HL-60 (cell line): ENCODE measurements at places on chromosomes 6 and 20.

- no peak for DNase-seq
Observed at GRCh38 chr20:49297605-49298530, 20.0 kb upstream of the ZNFX1 start.

DNA sequence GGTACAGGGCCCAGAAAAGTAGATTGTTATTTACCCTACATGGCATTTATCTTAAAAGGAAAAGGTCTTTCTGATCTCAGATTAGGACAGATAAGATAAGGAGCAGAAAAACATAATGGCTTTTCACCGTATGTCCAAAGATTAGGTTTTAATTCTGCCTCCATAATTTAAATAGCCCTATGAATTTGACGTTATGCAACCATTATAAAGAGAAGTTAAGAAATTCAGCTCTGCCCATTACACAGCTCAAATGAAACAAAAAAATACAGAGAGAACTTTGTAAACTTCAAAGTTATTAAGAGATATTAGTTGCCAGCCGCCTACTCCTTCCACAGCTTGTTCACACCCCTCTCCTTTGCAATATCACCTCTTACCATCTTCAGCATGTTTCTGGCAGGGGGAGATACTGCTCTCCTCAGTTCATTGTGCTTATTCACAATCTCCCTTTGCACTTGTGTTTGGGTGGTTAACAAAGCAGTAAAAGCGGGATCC, 8.1 kb downstream of the CRISP3 start:
- no peak for DNase-seq

DNA sequence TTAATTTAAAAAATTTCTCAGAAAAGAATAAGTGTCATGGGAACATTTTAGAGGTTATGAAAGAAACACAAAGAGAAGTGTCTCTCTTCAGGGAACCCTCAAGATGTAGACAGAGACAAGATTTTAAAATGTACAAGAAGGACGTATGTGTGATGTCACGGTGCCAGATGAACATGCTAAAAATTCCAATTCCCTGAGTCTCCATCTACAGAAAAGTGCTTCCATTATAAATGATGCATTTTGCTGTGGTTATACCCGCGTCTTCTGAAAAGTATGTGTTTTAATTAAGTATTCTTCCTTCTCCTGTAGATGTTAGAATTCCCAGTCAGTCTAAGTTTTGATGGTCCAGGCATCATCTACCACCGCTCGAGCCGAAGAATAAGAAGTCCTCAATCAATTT, 489.1 kb downstream of the PREX1 start:
- DNase-seq = no peak

- DNase-seq = no peak
Observed at GRCh38 chr20:33995053-33995831, 1.5 kb downstream of the RALY start.

DNA sequence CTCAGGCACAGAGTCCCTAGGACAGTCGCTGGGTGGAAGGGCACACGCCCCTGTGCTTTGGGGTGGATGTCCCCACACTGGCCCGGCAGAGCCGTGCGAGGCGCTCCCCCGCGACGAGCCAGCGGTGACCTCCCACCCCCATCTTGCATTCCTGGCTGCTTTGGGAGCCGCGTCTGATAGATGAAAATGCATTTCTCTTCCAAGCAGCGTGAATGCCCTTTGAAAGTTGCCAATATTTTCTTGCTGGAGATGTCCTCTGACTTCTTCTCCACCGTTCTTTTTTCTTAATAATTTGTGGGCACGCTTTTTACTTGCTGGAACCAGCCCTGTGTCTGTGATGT, 29.9 kb downstream of the COL20A1 start:
- DNase-seq = no peak

DNA sequence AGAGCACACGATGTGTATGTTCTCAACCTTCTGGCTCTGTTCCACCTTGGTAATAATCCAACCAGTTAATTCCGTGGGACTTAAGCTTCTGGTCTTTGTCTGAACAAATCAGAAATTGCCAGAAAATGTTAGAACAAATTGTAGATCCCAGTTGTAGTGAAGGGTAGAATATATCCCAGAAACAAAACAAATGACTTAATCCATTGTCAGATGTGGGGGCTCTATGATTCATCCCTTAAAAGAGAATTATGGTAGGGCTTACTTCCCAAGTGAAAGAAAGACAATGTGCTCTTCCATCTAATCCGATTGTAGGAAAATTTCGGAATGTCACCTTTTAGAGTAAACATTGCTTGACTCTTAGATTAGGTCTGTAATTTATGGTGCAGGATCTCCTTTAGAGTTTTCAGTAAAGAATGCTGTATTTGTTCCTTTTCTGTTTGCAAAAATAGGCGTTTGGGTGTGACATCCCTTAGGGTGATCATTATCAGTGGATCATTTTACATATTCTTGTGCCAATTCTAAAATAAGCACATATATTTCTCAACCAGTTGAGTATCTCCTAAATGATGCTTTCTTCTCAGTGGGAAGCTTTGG, 234.5 kb upstream of the ZNF217 start:
- no peak for DNase-seq

DNA sequence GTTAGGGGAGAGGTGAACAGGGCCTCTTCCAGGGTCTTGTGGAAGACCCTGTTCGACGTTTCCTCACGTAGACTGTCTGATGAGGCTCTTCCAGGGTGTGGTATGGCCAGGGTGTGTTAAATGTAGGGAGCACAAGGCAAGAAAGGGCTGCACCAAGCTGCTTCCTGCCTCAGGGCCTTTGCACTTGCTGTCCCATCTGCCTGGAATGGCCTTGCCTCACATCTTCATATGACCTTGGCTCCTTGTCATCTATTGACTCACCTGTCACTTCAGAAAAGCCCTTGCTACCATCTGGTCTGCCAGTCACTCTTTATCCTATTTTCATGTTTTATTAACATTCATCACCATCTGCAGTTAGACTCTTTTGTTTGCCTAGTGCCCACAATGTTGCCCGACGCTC, 31.0 kb downstream of the E2F3 start:
- no peak for DNase-seq

DNA sequence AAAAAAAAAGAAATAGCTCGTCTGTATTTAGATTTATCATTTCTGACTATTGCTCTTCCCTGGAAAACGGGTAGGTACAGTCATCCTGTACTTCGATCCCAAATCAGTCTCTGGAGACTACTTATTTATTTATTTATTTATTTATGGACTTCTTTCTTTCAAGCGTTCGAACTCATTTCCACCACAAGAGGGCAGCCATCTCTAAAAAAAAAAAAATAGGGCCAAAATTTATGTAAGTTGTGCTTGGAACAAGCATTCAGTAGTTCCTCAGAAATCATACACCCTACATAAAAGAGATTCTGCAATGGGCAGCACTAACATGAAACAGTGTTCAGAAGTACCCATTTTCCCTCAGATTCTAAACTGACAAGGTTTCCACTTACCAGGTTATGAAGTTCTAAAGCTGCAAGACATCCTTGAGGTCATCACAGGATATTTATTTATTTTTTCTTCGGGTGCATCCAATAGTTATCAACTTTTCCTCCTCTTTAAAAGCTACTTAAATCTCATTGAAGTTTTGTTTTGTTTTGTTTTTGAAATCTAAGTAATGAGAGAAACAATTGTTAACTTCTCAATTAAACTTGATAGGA, 1.9 kb upstream of the BMP2 start:
- DNase-seq = no peak

DNA sequence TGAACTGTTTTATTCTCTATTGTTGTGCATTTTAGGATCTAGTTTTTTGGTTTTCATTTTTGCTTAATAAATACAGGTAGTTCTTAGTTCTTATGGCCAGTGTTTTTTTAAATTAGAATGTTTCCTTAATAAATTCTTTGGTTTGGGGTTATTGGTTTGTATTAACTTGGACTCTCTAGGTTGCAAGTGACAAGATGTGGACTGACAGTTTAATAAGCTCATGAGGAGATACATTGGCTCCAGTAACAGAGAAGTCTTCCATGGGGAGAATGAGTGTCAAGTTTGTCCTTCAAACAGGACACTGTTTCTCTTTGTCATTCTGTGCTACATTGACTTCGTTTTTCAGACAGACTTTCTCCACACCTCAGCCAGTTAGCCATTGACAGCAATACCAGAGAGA, 39.7 kb downstream of the SNX9 start:
- DNase-seq = no peak

- no peak for DNase-seq
Observed at GRCh38 chr6:79630380-79630882, 698 bp upstream of the SH3BGRL2 start.

- DNase-seq = peak; percentile 16
Observed at GRCh38 chr20:12289465-12289864, 371.8 kb downstream of the BTBD3 start.

GRCh38 chr6:55450005-55450404, 122.7 kb downstream of the GFRAL start:
- DNase-seq = no peak

- DNase-seq = no peak
Observed at GRCh38 chr6:127276331-127276730, 9.7 kb downstream of the RNF146 start.

- no peak for DNase-seq
Observed at GRCh38 chr6:53831936-53832660, 37.3 kb downstream of the LRRC1 start.

GRCh38 chr20:2626853-2627541, 25.4 kb upstream of the NOP56 start:
- DNase-seq = no peak

DNA sequence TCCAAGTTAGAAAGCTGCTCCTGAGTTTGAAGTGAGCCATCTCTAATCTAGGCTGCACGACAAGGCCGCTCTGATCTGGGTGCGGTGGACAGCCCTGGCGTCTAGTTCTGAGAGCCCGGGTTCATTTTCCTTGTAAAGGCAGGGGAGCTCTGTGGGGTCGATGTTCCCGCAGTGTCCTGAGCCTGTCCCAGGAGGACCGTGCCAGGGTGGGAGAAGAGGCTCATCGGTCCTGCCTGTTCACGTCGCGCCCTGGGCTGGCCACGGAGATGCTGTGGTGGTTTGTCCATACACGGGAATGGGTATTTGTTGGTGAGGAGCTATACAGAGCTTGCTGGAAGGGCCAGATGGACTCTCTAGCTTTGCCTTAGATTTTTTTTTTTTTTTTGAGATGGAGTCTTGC, 27.0 kb downstream of the PSMG4 start:
- DNase-seq = no peak

DNA sequence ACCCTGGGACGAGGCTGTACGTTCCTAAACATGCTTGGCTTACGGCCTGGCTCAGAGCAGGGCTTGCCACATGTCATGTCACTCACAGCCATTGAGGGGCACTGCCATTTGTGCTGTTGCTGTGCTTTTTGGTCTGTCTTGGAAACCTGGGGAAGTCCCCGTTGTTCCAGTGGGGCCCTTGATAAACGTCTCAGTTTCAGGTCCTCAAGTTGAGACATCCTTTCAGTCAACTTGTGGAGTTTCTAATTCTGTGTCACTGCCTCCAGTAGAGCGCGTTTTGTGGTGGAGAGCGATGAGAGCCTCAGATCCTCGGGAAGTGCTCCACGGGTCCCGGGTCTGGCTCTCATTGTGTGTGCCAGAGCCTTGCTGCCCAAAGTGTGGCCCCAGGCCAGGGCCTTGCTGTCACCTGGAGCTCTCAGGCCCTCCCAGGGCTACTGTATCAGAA, 43.0 kb upstream of the CCR6 start:
- no peak for DNase-seq

- DNase-seq = no peak
Observed at GRCh38 chr6:65524232-65524631, 182.8 kb downstream of the EYS start.

GRCh38 chr6:155436981-155437749, 18.5 kb downstream of the NOX3 start:
- DNase-seq = no peak

- peak; percentile 7 for DNase-seq
Observed at GRCh38 chr6:29748391-29749307, 25.4 kb downstream of the HLA-F start.

DNA sequence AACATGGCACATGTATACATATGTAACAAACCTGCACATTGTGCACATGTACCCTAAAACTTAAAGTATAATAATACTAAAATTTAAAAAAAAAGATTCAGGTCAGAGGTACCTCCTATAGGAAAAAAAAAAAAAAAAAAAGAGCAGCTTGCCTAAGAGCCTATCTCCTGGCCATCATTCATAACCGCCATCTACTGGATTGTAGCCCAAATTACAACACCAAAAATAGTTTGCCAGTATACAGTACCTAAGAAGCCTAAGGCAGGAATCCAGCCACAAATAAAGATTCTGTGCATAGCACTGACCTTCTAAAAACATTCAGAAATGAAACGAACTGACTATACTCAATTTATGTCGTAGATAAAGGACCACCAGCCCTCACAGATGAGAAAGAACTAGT, 438.4 kb upstream of the ADGRB3 start:
- DNase-seq = peak; percentile 15
